ENCODE measurements at places on chromosomes 4 and X.

DNA sequence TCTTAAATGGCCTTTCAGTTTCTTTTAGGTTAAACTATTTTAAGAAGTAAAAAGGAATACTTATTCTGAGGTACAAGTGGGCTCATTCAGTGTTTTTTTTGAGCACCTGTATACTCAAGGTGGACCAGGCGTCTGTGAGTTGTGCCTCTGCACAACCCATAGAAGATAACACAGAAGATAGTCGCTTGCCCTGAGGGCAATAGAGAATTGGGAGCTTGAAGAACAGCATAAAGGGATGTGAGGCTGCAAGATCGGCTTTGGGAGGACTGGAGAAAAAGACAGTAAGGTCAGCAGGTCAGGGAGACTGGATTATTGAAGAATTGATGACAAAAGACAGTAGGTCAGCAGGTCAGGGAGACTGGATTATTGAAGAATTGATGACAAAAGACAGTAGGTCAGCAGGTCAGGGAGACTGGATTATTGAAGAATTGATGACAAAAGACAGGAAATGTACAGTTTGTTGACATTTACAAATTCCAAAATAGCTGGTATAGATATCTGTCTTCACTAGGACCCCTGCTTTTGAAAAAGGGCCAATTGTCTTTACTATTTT is 3.1 kb downstream of the CPE start:
- DNase-seq, result no peak

DNA sequence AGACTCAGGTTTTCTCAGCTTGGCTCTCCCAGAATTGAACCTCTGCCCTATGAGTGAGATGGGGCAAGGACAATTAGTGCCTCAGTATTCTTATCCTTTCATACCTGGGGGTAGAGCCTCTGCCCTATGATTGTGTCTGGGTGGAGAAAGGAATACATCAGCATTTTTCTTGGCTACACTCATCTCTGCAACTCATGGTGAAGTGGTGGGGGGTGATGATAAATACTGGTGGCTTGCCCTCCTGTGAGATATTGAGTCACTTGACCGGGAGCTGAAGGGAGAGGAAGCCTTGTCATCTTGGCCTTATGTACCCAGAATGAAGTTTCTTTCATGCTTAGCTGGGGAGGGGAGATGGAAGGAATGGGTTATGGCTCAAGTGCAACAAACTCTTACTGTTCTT is 71.3 kb upstream of the ENOX2 start:
- DNase-seq, result no peak

- peak; percentile 81 for DNase-seq
Measured at GRCh38 chr4:177441803-177442622, at the start of gene AGA. TSS of gene AGA (minus strand) at chr4:177442437. CDS start at chr4:177442375, 62 bp downstream.

- DNase-seq, result peak; percentile 27
Measured at GRCh38 chr4:155759372-155760252, 791 bp downstream of the GUCY1B1 start.

- DNase-seq, result no peak
Measured at GRCh38 chrX:71475785-71476540, 56.9 kb upstream of the OGT start.

GRCh38 chr4:178142724-178143123 is 700.5 kb upstream of the AGA start:
- no peak for DNase-seq

- DNase-seq, result no peak
Measured at GRCh38 chrX:24242649-24243175, 71.2 kb downstream of the SUPT20HL2 start.

- DNase-seq, result no peak
Measured at GRCh38 chr4:120703908-120704307, 218.6 kb downstream of the PRDM5 start.

GRCh38 chrX:23811108-23811651 is 28.2 kb downstream of the SAT1 start:
- DNase-seq, result no peak

- no peak for DNase-seq
Measured at GRCh38 chr4:109547394-109547793, 12.7 kb upstream of the MCUB start.

- DNase-seq, result no peak
Measured at GRCh38 chrX:55132416-55132815, 43.6 kb downstream of the PAGE2 start.

- no peak for DNase-seq
Measured at GRCh38 chr4:71698141-71698540, 85.7 kb downstream of the GC start.

DNA sequence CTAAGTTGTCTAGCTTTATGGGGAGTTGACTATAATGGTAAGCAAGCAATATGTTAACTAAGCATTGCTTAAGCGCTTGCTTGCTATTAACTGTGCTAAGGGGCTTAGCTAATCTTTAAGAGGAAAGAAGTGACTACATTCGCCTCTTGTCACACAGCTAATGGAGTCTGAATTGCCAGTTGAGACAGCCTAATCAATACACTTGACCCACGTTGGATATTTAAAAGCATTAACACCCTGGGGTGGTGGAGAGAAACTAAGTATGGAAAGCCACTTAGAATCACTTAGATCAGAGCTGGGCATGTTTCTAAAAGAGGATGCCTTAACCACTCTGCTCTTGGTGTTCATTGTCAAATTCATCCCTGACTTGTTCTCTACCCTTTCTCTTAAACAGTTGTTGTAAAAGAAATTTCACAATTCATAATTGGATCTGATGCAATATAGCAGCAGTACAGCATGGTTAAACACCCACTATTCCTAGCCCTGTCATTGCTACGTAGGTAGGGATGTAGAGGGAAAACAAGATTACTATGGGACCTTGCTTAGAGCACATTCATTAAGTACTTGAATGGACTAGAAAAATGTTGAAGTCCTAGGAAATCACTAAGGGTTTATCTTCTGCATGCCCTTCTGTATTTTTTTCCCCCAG is 3.5 kb downstream of the ZAR1 start:
- DNase-seq, result no peak

DNA sequence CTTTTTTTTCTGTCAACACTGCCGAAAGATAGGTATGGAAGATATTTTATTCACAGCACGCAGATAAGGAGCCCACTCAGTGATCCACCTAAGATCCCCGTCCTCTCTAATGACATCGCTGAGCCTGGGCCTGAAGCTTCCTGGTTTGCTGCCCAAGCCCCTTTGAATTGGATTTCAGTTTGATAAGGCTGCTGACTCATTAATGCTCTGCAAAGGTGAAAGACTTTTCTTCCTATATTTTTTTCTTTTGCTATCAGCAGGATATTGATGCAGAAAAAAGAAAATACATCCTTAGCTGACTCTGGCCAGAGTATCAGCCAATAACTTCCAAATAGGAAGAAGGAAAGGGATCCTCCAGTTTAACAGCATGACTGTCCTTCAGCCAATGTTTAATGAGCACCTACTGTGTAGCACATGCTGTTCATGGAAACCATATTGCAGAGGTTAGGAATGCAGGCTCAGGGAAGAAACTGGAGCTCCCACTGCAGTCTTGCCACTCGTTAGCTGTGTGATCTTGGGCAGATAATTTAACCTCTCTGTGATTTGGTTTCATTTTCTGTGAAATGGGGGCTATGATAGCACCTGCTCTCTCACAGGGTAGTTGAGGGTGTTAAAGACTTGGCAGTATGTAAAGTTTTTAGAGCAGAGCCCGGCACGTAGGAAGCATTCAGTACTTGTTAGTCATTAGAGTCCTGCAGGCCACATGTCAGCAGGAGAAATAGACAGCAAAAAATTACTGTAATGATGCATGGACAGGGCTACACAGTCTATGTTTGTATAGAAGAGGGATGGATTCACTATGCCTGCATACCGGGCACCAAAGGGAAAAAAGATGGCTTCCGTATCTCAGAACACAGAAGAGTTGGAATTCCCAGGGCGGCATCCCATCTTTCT is 39.3 kb downstream of the EVC start:
- no peak for DNase-seq

DNA sequence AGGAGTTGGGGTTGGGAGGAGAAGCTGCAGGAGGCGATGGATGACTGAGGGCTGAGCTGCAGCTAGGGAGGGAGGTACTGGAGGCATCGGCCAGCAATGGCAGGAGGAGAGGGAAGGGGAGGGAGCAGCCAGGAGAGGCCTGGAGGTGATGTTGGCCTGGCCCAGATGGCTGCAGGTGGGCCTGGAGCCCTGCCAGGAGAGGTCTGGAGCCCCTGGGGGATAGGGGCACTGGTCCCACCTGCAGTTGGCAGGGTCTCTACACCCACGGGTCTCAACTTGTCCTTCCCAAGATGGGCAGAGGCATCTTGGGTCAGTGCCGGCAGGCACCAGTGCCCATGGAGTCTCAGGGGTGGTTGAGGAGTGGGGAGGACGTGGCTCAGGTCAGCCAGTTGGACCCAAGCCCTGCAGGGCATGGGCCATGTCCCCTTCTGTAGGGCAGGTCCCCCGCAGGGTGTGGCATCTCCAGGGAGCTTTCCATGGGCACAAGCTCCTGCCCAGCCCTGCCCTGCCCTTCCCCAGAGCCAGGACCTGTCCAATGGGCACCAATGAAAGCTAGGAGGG is 2.7 kb upstream of the MXD4 start:
- DNase-seq, result no peak

DNA sequence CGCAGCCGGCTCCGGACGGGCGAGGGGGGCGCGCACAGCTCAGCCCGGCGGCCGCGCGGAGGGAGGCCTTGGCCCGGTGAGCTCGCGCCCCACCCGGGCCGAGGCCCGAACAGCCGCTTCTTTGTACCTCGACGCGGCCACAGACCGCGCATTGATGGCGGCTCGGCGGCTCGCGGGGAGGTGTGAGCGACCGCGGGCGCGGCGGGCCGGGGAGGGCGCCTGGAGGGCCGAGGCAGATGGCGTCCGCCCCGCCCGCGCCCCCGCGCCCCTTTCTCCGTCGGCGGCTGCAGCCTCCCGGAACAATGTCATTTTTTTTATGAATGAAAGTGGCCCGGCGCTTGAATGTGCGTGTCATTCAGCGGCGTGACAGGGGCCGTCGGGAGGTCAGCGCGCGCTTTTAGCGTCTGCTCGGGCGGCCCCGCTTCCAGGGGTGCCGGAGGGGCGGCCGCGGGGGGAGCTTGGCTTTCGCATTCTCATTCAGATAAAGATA is 1.8 kb downstream of the FGFR3 start:
- no peak for DNase-seq

DNA sequence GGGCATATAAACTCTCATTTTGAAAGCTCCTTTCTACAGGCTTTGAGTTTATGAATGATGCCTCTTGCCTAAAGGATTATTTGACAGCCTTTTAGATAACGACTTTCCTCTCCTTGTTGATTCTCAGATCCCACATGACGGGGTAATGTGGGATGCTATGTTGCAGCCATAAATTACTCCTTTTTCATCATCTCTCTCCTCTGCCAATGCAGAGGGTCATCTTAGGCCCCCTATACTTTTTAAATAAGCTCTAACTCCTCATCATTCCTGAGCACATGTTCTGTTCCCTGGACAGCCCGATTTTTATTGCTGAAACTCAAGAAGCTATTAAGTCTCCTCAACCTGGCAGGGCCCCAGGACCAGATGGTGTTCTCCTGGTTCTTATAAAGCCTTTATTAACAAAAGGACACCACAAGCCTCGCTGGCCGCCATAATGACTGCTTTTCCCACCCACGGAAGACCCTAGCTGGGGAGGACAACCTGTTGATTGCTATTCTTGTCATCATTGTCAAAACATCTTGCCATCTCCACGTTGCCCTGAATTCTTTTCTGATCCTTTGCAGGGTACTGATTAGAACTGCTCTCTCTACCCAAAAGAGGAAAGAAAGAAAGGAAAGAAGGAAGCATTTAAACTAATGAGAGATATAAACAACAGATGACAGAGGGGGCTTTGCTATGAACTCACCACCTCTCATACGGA is 150.7 kb downstream of the DHX15 start:
- no peak for DNase-seq

DNA sequence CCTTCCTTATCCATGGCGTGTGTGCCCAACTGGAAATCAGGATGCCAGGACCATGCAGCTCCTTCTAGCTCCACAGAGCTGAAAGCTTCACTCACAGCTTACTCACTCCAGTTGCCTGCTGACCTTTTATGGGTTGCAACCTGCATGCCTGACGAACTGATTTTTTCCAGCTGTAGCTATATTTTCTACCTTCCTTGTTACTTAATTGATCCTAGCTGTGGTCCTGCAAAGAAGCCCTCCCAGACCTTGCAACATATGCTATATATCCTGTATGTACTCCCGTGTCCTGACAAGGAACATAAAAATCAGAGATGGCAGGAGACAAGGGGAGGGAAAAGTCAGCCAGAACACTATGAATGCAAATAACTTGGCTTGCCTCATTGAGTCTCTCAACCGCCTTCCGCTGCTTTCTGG is 135.3 kb upstream of the LDB2 start:
- DNase-seq, result no peak

DNA sequence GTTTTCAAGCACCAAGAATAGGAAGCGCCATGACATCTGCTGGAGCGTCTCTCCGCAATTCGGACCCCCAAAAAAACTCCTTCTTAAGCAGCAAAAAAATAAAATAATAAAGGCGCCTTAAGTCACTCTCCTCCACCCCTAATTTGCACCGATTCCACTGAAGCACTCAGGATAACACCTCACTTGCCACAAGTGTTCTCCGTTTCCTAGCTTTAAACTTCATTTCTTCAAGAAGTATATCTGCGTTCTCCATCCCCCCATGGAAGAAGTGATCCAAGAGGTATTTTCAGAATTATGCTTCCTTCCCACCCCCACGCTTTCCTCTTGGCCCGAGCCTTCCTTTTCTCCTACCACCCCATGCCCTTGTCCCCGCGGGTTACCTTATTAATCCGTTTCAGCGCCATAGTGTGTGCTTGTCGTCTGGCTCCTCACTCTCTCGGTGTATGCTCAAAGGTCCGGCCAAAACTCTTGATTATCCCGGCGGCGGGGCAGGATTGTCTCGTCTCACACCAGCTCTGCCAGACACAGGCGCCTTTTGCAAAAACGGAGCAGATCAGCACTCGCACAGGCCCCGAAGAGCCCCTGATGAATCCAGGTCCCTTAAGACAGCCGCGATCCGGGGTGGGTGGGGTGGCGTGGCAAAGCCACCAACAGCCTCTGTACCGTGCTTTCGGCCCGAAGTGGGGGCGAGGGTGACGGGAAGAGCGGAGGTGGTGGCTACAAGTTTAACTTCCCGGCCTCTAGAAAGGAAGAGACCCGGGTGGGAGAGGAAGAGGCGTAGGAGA is 1.1 kb downstream of the UBE2D3 start:
- no peak for DNase-seq

GRCh38 chrX:139759637-139760036 is 51.7 kb upstream of the MCF2 start:
- DNase-seq, result no peak

DNA sequence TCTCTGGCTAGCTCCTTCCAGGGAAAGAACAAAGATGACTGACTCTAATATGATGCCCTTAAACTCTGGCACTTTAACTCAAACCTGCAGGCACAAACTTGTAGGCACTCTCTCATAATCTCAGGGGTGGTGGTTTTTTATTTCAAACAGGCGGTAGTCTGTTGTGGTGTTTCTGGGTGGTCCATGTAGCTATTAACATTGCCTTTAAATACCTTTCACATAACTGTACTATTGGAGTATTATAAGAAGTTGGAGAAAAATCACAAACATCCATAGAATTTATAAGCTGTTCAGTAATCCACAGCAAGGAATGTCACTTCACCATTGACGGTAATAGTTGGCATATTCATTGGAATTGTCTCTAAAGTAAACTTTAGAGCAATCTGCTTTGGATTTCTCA is 204.2 kb upstream of the PDE5A start:
- no peak for DNase-seq

Data from thoracic aorta (tissue), 2 donors.